ENCODE measurements at places on chromosomes 11 and 22.

DNA sequence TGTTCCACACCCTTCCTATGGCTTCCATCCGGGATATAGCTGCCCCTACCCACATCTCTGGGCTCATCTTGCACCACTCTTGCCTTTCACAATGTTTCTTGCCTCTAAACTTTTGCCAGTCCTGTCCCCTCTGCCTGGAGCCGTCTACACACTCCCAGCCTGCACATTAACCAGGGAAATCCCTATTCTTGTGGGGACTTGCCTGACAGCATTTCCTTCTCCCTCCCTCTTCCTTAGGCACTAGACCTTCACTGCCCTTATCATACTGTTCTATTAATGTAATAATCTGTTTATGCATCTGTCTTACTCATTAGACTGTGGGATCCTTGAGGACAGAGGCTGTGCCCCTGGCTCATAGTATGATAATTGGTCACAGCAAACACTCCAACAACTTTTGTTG, 5.8 kb upstream of the TTC12 start:
- DNase-seq, result no peak

- DNase-seq, result no peak
These were observed 294.4 kb downstream of the NTM start for GRCh38 chr11:131664816-131665215.

GRCh38 chr11:58917159-58917783, 22.0 kb upstream of the GLYATL1 start:
- DNase-seq, result no peak

- DNase-seq, result no peak
These were observed 77.3 kb downstream of the CCDC34 start for GRCh38 chr11:27285761-27286160.

- DNase-seq, result no peak
These were observed 29.1 kb downstream of the LRFN4 start for GRCh38 chr11:66885950-66886440.

DNA sequence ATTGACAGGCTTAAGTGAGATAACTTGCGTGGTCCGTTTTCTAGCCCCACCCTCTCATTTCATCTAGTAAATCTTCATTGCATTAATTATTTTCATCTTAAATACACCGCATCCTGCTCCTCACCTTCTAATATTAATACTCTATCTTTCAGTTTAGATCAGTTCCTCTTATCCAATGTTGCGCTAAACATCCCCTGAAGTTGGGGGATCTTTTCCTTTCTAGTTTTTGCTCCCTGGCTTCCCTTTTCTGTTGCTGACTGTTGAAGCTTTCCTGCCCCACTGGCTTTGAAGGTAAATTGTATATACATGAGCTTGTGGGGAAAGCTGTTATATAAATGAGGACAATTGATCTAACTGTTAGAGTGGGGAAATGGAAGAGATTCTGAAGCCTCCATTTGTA, 7.2 kb downstream of the CAT start:
- no peak for DNase-seq

DNA sequence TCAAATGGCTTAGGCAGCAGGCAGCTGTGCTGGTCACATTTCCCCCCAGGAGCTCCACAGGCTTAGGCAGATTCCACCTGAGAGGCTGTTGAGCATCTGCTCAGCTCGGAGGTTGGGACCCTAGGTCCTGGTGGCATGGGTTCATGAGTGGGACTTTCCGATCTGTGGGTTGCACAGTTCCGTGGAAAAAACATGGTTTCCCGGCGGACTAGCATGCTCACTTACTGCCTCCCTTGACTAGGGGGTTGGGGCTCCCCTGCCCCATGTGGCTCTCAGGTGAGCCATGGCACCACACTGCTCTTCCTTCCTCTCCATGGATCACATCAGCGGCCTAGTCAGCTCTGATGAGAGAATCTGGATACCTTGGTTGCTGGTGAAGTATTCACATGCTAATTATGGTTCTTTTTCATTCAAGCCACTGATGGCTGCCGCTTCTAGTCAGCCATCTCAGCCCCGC, 685.1 kb downstream of the METTL15 start:
- no peak for DNase-seq
